ENCODE measurements at places on chromosomes 3 and 15.

DNA sequence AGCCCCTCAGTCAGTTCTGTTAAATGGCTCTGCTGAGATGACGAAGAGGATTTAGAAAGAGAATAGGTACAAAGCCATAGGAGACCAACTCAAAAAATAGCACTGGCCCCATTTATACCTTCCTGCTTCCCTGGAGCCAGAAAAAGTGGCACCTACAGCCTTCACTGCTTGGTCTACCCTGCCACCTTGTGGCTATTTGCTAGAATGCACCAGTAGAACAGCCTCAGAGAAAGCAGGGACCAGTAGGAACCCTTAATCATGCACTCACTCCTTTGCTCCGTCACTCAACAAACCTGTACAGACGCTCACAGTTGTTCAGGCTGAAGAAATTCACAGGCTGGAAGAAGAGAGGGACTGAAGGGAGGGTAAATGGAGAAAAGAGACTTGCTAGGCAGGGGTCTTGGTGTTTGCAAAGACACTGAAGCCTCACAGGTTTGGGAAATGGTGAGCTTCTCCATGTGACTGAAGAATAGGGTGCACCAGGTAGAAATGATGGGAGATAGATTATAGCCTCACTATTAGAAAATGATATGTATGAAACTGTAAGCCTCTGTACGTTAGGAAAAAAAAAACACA, 12.1 kb upstream of the RTP2 start:
- no peak for DNase-seq

DNA sequence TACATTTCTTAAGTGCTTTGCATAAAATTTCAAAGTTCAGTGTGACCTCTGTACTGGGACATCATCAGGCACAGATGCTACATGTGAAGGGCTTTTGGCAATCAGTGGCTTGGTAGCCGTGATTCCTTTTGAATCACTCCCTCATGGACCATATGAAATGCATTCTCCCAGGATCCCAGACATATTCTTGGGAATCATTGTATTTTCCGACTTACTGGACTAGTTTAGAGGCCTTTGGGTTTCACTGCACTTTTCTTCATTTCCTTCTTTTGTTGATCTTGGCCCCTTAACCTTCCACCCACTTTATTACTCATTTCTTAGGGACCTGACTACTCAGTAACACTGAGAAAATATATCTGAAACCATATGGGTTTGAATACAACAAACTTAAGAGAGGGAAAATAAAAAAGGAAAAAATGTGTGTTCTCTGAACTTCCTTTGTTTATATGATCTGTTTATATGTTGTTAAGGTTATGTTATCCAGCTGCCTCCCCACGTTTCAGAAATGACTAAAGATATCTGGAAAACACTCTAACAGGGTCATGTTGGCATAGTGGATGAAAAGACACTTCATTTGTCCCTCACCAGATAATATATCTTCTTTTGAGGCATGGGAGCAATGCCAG, 35.1 kb downstream of the HMG20A start:
- no peak for DNase-seq

DNA sequence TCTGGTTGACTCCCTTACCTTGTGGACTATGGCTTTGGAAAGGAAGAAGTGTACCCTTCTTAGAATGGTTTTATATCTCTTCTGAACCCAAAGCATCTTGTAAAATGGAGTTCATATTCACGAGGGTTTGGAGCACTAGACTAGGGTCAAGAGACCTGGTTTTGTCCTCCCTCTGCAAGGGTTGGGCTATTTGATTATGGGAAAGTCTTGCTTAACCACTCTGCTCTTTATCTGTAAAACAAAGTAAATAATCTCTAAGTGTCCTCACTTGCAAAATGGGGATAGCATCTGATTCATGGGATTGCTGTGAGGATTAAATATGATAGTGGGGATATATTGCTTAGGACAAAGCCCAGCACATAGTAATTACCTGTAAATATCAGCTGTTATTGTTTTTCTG, 17.9 kb upstream of the SLC2A2 start:
- DNase-seq = no peak

DNA sequence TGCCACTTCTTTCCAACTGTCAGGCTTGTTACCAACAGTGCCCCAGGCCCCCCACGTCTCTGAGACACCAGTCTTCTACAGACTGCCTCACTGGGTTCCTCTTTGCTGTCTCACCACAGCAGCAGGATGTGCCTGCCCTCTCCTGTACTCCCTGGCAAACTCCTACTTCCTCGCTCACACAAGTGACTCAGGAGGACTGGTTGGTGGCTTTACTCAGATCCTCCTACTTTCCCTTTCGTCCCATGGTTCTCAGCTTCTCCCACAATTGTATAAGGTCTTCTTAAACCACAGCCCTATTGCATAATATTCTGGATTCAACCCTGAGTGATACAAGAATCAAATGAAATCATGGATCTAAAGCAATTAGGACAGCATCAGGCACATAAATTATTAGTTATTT, 246.6 kb upstream of the PROK2 start:
- no peak for DNase-seq

- no peak for DNase-seq
Observed at GRCh38 chr15:57595011-57595866, 3.5 kb downstream of the MYZAP start.

DNA sequence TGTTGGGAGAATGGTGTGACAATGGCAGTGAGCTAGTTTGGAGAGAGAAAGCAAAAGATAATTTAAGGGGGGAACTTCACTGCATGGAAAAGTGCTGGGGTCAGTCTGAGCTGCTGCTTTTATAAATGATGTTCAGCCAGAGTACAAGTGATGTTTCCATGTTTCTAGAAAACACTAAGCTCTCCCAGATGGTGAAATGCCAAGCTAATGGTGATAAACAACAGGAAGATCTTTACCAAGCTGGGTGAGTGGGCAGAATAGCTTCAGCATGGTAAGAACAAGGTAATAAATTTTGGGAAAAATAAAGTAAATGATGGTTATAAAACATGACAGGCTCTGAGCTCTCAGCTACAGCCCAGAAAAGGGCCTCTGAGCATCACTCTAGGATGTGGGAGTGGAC, 29.4 kb downstream of the TNFAIP8L3 start:
- DNase-seq = no peak

- no peak for DNase-seq
Observed at GRCh38 chr3:63043631-63044030, 168.4 kb upstream of the CADPS start.

GRCh38 chr15:27428151-27428550, 457.2 kb downstream of the GABRG3 start:
- DNase-seq = no peak

GRCh38 chr15:23912191-23912590, 225.1 kb upstream of the NDN start:
- no peak for DNase-seq
